ENCODE measurements at places on chromosomes 6 and 20. TPM values are rescaled to one million over a fixed set of nuclear protein-coding genes. Genes with fewer than 3 reads are reported as not detected.

DNA sequence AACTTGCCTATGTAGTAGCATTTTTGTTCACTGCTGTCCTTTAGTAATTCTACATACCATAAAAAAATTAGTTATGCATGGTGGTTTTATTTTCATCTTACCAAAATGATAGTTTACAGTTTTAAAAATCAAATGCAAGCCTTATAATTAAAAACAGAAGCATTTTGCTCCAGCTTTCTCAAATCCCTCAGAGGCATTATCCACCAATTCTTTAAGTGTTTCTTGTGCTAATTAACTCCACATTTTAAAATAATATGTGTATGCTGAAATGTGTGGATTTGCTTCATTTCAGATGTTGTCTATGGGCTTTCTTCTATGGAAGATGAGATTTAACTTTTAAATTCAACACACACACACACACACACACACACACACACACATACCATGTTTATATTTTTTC, 49.3 kb downstream of the PCSK2 start:
- DNase-seq, result no peak

DNA sequence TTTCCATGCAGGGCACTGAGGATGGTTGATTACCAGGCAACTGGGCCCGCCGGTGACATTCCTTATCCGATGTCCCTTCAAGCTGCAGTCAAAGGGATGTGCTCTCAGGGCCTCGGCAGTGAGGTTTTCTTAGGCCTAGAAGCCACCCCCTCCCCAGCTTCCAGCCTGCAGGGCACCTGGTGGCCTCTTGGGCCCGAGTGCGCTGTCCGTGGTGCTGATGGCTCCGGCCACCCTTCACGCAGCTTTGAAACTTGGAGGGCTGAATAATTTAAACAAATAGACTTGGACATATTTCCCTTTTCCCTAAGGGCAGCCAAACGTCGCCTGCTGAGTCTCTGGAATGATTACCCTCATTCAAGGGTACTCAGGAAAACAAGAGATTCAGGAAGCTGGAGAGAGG, 8.9 kb upstream of the MLN start:
- peak; percentile 64 for DNase-seq

- DNase-seq, result no peak
Measured at GRCh38 chr6:52760105-52760765, 3.0 kb downstream of the GSTA2 start.

The KCNQ2 gene
- 2.9 TPM for polyA plus RNA-seq

The METTL24 gene
- 0.98 TPM for polyA plus RNA-seq

GRCh38 chr6:150999107-150999506, 133.6 kb downstream of the MTHFD1L start:
- DNase-seq, result no peak

- DNase-seq, result no peak
Measured at GRCh38 chr20:6502219-6502618, 265.3 kb upstream of the BMP2 start.

Data from muscle of arm (tissue), 14 donors.